Hepatocyte (in vitro differentiated cells): ENCODE measurements at places on chromosomes 3 and 15.

DNA sequence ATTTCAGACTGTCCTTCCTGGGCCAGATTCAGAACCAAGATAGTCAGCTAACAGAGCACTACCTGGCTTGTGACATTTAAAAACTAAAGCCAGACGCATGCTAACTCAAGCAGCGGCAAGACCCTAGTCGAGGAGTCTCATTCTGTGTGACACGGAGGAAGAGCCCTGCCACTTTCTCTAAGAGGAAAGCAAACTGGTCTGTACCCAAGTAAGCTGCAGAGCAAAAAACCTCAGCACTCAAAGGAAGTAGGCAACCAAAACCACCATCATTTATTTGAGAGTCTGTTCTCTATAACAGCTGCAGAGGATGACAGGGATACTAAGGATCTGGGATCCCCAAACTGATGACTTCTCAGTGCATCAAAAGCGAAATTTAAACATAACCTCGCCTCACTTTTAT, 152.1 kb downstream of the OSBPL10 start:
- DNase-seq = no peak

DNA sequence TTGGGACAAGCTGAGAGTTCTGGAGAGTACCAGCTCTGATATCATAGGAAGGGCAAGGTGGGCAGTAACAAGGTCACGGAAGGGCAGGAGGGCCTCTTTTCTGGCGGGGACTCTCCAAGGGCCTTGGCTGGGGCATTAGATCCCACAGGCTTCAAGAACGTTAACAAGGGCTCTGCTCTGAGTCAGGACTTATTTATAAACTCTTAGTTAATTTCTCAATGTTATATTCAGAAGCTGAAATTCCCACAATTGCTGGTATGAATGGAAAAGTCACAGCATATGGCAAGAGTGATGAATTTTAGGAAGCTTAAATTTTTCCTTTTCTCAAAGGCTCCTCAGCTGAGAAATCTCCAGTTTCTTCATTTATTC, 320.2 kb upstream of the TBC1D5 start:
- no peak for DNase-seq

DNA sequence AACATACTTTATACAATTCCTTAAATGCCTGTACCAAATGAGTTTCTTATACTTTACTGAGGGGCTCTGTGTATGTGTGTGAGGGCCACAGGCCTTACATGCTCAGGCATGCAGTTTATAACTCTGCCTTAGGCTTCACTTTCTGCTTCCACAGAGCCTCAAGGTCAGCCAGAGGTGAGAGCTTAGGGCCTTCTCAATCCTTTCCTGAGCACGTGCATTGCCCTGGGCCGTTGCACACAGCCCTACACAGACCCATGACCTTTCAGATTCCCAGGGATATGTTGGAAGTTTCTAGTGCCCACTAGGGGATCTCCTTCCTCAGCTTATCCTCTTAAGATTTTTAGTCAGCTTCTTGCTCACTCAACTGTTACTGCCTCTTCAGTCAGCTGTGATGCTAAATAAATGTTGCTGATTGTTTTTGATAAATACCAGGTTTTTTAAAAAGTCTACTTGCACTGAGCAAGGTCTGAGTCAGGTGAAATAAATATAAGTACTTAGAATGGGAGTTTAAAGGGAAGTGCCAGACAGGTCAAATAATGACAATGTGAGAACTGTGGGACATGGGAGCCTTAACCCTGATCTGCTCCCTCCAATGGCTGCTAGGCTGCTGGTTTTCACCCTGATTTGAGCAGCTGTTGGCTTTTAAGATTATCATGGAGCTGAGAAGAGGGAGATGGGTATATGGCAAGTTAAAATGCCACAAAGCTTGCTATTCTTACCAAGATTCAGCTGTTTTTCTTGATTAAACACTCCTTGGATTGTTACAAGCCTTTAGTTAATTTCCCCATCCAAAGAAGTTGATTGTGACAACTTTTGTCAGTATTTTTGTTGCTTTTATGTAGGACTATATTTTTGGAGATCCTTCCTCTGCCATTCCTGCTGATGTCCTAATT, 169.5 kb downstream of the PLD1 start:
- DNase-seq = peak; percentile 42

- no peak for DNase-seq
Measured at GRCh38 chr3:62103531-62103930, 269.8 kb downstream of the FEZF2 start.

GRCh38 chr3:105304487-105304886, 62.2 kb upstream of the ALCAM start:
- DNase-seq = peak; percentile 4

DNA sequence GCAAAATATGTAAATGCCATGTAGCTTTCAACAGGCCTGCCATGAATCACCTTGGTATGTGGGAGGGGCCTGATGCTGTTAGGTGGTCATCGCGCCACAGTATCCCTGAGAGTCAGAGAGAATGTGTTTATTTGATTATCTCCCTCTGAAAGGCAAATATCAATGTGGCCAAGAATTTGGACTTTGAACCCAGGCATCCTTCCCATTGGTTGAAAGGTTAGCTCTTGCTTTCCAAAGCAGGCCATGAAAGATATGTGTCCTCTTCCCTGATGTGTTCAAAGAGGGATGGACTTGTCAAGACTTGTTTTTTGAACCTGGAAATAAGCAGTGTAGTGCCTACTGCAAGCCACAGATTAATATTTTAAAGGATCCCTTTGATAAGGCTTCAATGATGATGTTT, 36.7 kb downstream of the SRP14 start:
- peak; percentile 77 for DNase-seq

- no peak for DNase-seq
Measured at GRCh38 chr3:155742349-155742965, 2.4 kb downstream of the PLCH1 start.

DNA sequence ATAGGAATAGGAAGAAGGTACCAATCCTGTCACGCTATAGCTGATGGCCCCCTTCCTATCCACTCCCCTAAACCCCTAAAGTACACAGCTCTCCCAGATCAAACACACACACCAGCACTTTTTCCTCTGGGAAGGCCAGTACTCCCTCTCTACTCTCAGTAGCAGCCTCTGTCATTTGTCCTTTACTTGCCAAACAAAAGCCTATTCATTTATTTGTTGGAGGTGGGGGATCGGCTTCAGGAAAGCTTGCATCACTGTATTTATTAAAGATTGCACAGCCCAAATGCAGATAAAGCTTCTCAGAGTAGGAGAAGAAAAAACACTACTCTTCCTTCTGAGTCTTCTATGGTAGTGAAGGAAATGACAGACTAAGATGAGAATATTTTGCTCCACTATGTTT, 429.7 kb upstream of the RASGRP1 start:
- DNase-seq = no peak

DNA sequence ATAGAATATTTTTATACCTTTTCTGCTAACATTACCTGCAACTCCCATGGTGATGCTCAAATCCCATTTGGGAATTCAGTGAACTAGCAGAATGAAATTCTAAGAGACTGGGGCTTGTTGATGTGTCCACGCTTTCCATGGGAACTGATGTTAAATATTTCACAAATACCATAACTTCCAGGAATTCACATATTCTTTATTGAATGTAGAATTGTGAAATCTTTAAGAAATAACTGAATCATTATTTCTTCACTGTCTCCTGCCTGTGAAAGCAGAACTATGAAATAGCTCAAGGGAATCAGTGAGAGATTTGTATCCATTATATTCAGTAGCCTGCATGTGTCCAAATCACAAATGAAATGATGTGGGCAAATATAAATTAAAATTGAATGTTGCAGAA, 130.8 kb downstream of the SERPINI1 start:
- DNase-seq = no peak

GRCh38 chr3:130700541-130700940, 46.1 kb downstream of the PIK3R4 start:
- DNase-seq = no peak

GRCh38 chr3:133208184-133208583, 170.0 kb downstream of the TMEM108 start:
- peak; percentile 20 for DNase-seq

DNA sequence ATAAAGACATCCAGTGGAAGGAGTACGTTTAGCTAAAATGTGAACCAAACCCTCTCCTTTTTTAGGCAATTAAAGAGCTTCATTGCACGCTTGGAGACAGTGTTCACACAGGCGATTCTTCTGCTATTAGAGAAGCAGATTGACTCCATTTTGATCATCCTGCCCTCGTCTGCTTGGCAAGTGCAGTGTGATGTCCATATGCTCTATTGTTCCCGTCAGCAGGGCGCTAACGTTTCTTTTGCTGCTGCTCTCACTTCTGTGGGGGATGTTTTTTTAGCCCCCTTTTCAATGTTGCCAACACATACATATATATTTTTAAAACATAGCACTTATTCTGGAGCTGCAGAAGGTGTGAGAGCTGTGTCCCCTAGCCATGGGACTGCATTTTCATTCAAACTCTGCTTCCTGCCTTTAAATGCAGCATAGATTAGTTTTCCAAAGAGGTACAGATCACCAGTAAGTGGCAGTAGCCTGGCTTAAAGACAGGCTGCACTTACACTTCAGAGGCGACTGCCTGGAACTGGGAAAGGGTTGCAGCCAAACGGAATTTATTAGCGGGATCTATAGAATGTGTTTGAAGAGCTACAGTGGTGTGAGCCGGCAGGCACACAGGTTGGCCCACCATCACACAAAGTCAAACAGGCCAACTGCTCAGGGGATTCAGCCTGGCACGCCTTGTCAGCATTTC, 292.6 kb upstream of the DPH6 start:
- DNase-seq = no peak

GRCh38 chr15:70083418-70083817, 14.3 kb downstream of the TLE3 start:
- DNase-seq = no peak

DNA sequence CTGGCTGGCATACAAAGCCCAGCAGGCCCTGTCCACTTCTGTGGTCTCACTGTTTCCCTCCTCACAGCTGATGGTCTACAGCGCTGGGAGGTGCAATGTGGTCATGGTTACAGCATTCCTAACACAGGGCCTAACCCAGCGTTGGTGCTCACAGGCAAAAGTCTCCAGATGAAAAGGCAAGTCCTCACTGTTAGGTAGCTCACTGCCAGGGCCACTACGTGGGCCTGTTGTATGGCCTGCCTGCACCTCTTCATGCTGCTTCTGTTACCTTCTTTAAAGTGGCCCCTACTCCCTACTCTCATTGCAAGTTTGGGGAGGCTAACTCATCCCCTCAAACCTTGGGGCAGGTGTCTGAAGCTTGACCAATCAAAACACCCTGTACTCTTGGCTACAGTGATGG, 31.3 kb downstream of the CCDC13 start:
- no peak for DNase-seq

- no peak for DNase-seq
Measured at GRCh38 chr15:31378363-31378903, 51.8 kb downstream of the KLF13 start.

- DNase-seq = no peak
Measured at GRCh38 chr3:137348936-137349335, 391.2 kb downstream of the IL20RB start.

DNA sequence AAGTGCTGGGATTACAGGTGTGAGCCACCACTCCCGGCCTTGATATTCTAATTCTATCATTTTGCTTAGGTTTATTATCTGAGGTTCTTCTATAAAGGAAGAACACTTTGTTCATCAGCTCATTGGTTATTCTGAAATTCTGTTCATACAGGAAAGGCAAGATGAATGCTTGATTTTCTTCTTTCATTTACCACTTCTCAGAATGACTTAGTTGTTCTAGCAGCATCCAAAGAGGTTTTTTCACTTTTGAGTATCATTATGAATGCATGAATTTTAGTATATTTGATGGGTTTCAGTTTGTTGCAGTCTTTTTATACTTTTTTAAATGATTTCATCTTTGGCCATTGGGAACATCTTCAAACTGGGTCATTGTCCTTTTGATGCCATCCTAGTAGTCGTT, 51.8 kb downstream of the RNF111 start:
- no peak for DNase-seq

- no peak for DNase-seq
Measured at GRCh38 chr15:65903296-65904073, 34.2 kb downstream of the RAB11A start.

GRCh38 chr3:109803274-109803673, 465.9 kb upstream of the DPPA4 start:
- no peak for DNase-seq

GRCh38 chr3:64039981-64040733, 16.9 kb upstream of the PSMD6 start:
- DNase-seq = no peak

GRCh38 chr3:16203671-16204629, 29.5 kb downstream of the GALNT15 start:
- DNase-seq = no peak

DNA sequence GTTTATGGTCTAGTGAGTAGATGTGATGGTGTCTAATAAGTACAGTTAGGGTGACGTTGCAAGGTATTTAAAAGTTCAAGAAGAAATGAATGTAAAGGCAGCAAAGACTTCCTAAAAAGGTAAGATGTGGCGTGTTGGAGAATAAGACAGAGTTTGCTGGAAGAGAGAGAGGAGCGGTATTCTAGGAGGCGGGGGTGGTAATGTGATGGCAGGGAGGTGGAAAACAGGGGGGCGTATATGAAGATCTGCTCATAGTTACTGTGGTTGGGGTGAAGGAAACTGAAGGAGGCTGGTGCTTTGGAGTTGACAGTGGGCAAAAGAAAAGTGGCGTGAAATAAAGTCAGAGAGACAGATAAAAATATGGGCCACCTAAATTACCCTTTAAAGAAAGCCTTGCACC, 164.9 kb upstream of the LRRN1 start:
- no peak for DNase-seq

DNA sequence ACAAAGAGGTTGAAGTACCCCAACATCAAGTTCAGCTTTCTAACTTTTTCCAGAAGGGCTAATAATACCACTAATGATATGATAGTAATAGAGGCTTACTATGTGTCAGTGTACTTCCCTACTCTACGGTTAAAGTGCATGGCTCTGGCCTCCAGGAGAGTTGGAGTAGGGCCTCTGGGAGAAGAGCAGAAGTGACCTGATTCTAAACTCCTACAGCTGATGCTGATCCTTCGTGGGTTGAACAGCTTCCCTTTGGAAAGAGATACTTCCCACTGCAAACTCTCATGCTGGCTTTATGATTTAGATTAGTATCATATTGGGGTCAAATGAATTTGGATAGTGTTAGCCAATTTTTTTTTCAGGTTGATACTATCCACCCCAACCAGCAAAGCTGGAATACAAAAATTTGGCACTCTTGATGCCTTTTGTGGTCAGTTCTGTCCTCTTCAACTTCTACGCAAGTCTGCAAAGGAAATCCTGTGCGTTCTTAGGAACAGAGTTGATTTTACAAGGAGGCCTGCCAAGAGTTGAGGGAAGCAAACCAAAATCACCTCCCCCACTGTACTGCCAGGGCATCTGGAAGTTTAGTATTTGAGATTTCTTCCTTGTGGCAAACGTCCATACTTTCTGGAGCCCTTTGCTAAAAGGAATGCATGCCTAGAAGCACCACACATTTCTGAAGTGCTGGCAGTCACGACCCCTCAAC, 17.8 kb downstream of the TMEM212 start:
- no peak for DNase-seq

GRCh38 chr15:44813231-44813630, 76.9 kb downstream of the TRIM69 start:
- no peak for DNase-seq
